ENCODE measurements at places on chromosomes 5 and 9.

DNA sequence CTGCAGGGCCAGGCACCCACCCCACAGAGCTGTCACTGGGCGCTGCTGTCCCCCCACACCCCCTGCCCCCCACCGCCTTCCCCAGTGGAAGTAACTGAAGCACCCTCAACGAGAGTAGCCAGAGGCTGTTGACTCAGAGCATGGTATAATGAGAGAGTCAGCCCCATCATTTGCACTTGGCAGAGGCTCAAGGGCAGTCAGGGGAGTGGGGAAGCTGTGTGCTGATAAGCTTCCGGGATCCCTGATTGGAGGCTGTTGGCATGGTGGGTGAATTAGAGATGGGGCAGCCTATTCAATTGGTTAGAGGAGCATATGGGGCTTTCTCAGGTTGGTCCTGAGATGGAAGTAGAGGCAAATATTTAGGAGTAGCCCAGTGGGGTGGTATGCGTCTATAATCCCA, 77.1 kb upstream of the GOLM1 start:
- DNase-seq, result no peak

GRCh38 chr5:93570294-93571113, 10.5 kb downstream of the NR2F1-AS1 start:
- no peak for DNase-seq

DNA sequence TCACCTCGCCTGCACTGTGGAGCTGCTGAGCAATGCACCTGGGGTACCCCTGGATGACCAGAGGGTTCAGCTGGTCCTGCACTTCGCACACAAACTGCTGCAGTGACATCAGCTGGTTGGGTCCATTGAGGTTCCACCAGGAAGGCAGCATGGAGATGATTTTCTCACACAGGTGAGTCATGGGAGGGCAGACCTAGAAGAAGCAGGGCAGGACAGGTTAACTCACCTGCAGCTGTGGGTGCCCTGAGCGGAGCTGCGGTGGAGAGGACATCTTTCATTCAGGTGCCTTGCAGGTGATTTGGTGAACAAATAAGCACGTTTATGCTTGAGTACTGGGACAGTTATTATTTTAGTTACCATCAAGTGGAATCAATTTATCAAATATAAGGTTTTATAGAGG, 73.6 kb downstream of the CTSL start:
- no peak for DNase-seq

DNA sequence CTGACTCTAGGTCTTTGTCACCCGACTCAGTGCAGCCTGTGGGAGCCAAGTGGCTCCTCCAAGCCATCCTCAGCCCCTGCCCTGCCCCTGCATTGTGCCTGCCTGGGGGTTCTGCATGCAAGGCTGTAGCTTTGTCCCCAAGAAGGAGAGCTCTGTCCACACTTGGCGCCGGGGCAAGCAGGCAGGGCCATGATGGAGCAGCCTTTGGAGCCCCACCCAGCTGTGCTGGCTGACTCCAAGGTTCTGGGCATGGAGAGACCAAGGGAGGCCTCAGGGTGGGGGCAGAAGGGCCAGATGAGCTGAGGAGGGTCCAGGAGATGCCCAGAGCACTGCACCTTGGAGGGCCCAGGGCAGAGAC, 226.2 kb downstream of the CACNA1B start:
- DNase-seq, result no peak

DNA sequence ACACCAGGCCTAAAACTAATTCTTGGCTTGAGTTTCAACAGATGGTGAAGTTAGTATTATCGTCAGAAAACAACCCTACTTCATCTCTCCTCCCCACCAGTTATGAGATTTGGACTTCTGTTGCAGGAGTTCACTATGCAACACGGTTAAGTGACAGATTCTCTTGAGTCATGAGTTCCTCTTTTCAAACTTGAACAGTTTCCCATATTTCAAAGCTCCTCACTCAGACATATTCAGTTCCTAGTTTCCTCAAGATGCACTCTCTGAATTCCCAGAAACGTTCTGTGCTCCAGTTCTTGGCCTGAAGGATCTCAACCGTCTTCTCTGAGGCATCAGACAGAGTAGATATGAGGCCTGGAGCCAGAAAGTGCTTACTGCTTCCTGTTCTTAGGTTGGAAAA, 7.3 kb upstream of the PTGER4 start:
- DNase-seq, result no peak

- no peak for DNase-seq
Observed at GRCh38 chr5:116864157-116864837, 289.7 kb upstream of the SEMA6A start.

GRCh38 chr9:90972057-90972456, 170.4 kb downstream of the SYK start:
- no peak for DNase-seq

Measured in stimulated activated CD8-positive, alpha-beta memory T cell treated with anti-CD3 and anti-CD28 coated beads, Interleukin-15, amount 100 ng/mL, for 48 hours (primary cell).